ENCODE measurements at places on chromosomes 2 and 18. TPM values are rescaled to one million over a fixed set of nuclear protein-coding genes. Genes with fewer than 3 reads are reported as not detected.
A peak's percentile ranks its signal among the peaks of the same experiment; 100 is the strongest.

DNA sequence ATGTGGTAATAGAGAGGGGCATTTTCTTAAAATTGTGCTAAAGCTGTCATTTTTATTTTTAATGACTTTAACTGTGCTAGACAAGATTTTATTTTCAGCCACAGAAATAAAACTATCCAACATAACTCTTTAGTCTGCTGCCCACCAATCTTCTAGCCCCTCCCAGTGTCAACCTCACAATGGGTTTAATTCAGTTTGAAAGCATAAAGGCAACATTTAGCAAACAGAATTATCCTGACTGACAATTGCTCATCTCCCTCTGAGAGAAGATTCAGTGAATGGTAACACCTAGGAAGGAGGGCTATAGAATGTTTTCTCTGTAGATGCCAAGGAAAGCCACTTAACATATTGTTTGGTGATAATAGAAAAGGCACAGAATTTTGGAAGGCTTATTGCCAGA is 5.2 kb downstream of the ERMN start:
- DNase-seq, result no peak

DNA sequence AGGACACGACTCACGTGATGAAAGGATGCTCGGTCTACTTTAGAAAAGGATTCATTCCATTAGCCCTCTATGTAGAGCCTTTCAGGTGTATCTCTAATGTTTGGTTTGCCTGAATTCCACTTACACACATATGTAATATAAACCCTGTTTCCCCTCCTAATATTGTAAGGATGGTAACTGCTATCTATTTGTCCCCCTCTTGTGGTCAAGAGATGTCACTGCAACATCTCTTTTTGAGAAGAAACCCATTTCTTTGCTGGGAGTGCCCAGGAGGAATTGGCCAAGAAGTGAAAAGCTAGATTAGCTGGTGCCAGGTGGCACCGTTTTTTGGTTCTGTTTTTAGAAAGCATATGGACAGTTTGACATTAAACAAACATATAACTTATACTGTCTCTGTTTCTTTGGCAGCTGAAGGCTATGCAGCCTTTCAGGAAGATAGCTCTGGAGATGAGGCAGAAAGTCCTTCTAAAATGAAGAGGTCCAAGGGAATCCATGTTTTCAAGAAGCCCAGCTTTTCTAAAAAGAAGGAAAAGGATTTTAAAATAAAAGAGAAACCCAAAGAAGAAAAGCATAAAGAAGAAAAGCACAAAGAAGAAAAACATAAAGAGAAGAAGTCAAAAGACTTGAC is 41.2 kb downstream of the RALBP1 start:
- no peak for DNase-seq

Gene SLC14A1
- 21.8 TPM for total RNA-seq

GRCh38 chr2:48272199-48272598 is 257.8 kb upstream of the STON1 start:
- no peak for DNase-seq

GRCh38 chr2:238407566-238407965 is 19.2 kb upstream of the ASB1 start:
- DNase-seq, result no peak

Gene NT5C1B
- not detected for total RNA-seq

Gene CCDC68
- 20.2 TPM for total RNA-seq

- no peak for DNase-seq
Observed at GRCh38 chr2:107992069-107992468, 5.7 kb downstream of the SLC5A7 start.

Gene KCNJ13
- total RNA-seq, result not detected

- DNase-seq, result no peak
Observed at GRCh38 chr2:36801088-36801487, 104.6 kb downstream of the VIT start.

Gene MOGAT1
- 3.2 TPM for total RNA-seq

DNA sequence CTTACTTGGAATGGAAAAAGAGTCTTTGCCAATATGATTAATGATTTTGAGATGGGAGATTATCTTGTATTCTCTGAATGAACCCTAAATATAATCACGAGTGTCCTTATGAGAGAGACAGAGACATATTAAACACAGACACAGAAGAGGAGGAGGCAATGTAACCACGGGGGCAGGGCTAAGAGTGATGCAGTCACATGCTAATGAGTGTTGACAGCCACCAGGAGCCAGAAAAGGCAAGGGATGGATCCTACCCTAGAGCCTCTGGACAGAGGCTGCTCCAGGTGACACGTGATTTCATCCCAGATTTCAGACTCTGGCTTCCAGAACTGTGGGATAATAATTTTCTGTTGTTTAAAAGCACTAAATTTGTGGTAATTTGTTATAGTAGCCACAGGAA is 679.6 kb downstream of the MBD2 start:
- DNase-seq, result no peak

Gene TUBB8B
- 0.47 TPM for total RNA-seq

Gene GCFC2
- total RNA-seq, result 12.7 TPM

- no peak for DNase-seq
Observed at GRCh38 chr2:40325116-40325515, 126.8 kb downstream of the SLC8A1 start.

Gene CXCR1
- 10.4 TPM for total RNA-seq

Gene AQP4
- total RNA-seq, result 301 TPM

DNA sequence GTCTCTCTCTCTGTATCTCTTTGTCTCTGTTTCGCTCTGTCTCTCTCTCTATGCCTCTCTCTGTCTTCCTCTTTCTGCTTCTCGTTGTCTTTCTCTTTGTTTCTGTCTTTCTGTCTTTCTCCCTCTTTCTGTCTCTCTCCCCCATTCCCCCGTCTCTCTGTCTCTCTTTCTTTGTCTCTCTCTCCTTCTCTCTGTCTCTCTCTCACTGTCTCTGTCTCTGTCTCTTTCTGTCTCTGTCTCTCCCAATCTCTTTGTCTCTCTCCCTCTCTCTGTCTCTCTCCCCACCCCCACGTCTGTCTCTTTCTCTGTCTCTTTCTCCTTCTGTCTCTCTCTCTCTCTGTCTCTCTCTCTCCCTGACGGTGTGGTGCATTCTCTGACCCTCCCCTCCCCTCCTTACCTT is 71.9 kb upstream of the ZNF516 start:
- DNase-seq, result no peak

DNA sequence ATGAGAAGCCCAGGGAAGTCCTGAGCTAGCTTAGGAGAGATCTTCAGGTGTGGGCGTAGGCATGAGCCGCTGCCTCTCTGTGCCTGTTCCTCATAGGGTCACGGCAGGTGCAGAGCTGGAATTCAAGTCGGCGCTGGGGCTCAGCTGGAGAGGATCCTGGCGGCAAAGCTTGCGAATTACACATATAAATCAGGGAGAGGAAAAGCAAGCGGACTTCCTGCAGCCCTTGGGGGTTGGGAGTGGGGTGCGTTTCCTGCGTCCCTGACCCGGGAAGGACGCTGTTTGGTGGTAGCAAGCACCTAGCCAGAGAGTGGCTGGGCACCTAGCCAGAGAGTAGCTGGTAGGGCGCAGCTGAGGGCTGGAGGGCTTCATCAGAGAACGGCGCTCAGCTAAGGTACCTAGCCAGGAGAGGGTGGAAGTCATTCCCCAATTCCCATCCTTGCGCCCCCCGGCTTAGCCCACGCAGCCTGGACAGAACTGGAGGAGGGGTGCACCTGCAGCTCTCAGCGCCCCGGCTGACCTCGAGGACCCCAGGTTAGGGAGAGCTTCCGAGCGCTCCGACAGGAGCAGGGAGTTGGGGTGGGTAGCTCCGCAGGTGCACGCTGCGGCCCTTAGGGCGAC is 459 bp upstream of the EFR3B start:
- peak; percentile 79 for DNase-seq

- DNase-seq, result no peak
Observed at GRCh38 chr2:129737660-129738527, 241.6 kb upstream of the RAB6C start.

DNA sequence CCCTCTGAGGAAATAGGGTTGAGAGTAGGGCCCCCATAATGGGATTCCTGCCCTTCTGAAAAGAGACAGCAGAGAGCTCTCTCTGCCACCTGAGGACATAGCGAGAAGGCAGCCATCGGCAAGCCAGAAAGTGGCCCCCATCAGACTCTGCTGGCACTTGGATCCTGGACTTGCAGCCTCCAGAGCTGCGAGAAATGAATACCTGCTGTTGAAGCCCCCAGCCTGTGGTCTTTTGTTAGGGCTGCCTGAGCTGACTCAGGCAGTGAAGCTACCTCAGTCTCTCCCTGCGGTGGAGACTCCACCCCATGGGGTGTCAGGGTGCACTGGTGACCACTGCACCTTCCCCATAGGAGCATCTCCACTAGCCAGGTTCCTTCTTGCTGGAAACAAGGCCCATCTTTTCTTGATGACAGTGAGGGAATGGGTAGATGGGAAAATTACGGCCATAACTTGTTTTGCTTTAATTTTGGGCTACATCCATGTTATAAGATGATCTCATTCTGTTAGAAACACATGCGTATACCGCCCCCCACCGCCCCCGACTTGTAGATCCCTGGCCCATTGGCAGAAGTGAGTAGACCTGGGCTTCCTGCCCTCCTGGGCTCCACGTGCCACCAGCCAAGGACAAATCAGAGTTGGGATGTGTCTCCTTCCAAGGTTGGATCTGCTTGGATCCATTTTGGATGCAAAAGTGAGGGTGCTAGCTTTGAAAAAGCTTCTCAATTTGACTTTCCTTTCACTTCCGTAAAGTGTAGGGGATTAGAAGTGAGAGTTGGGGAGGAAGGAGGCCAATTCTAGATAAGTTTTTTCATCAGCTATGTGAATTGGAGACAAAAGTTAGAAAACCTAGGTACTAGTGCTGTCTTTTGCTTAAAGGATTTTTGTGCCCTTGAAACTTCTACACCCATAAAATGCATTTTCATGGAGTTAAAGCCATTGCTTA is 42.9 kb downstream of the NCK2 start:
- DNase-seq, result no peak

DNA sequence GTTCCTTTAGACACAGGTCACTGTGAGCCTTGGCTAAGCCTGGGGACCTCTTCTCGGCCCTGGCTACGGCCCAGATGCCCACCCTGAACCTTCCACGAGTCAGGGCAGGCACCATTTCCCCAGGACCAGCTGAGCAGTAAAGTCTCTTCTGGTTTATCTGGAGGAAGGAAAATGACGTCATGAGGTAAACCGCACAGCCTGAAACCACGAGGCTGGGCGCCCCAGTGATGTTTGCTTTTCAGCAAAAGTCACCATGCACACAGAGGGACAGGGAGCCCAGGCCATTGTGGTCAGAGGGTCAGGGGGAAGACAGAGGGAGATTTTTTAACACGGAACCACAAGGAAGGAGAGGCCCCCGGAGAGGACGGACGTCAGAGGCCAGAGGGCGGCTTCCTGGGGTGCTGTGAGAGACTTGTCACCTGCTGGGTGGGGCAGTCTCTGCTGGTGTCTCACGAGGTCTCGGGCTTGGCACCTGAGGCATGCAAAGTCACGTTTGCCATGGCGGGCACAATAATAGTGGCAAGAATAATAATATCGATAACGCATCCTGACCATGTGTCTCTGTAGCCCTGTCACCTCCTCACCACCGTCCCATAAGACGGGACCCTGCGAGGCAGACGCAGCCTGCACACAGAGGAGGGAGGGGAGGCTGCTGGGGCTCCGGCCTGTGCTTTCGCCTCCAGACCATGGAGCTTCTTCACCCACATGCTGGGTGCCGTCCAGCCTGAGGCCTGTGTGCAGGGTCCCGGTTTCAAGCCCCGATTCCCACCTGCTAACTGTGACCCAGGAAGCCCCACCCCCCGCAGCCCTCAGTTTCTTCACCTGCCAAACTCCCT is 33.2 kb upstream of the FOSL2 start:
- DNase-seq, result peak; percentile 79

Gene FER1L5
- 0.44 TPM for total RNA-seq

Gene TTLL4
- 30.0 TPM for total RNA-seq

DNA sequence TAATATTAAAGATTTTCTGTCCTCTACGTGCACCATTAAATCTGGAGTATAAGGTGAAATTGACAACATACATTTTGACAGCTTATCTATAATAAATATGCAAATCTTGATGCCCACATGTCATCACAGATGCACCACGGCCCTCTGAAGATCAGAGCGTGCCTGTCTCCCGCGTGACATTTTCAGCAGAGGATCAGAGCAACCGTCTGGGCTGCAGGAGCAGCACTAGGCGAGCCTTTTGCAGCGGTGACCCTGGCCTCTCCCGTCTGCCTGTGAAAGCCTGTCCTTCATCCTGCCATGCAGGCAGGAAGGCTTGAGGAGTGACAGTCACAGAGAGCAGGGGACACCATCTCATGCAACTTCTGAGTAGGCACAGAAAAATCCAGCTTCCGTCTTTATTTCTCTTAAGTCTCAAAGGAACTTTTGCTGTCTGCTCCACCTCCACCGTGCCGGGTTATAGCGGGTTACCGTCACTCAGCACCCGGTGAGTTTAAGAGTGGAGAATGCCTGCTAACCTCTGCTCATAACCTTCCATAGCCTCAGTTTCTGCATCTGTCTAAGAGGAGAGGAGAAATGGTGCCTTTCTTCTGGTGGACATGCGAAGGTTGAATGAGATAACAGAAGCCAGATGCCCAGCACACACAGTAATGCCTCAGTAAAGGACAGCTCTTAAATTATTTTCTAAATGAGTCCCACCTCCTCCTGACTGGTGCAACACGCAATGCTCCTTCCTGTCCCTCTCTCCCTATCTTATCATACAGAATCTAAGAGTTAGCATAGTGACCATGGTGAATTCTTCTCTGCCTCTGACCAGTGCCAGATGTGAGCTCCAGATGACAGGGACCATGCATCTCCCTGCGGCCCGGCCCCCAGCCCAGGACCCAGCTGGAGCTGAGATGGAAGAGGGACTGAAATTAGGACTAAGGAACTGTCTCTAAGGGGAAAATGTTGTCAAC is 43.8 kb downstream of the CELF4 start:
- no peak for DNase-seq

GRCh38 chr2:48464264-48464795 is 65.6 kb upstream of the STON1 start:
- no peak for DNase-seq

GRCh38 chr18:45376193-45376592 is 239.1 kb upstream of the SLC14A2 start:
- no peak for DNase-seq

- no peak for DNase-seq
Observed at GRCh38 chr18:26971409-26971808, 105.9 kb upstream of the AQP4 start.

GRCh38 chr2:237860273-237860935 is 981 bp downstream of the RAMP1 start:
- no peak for DNase-seq

Gene GAREM2
- 2.0 TPM for total RNA-seq

Gene MALL
- 82.7 TPM for total RNA-seq

DNA sequence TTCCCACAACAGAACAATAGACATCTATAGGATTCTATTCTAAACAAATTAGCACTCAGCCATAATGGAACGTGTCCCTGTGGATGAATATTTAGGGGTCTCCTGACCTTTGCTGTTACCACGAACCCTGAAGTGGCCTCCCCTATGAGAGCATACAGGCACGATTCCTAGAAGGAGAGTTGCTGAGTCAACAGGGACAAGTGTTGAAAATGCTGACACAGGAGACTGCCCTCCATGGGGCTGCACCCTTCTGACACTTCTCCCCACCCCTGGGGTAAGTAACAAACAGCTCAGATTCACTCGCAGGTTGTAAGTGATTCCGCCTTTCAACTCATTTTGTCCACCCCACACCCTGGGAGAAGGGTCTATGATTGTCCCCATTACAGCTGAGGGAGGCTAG is 14.1 kb upstream of the STK25 start:
- DNase-seq, result no peak

- DNase-seq, result no peak
Observed at GRCh38 chr2:106189325-106189724, 4.8 kb downstream of the UXS1 start.

Gene ZAP70
- 8.8 TPM for total RNA-seq
